Activated CD4-positive, alpha-beta T cell treated with anti-CD3 and anti-CD28 coated beads for 36 hours (primary cell): ENCODE measurements at places on chromosomes 2 and 18.

DNA sequence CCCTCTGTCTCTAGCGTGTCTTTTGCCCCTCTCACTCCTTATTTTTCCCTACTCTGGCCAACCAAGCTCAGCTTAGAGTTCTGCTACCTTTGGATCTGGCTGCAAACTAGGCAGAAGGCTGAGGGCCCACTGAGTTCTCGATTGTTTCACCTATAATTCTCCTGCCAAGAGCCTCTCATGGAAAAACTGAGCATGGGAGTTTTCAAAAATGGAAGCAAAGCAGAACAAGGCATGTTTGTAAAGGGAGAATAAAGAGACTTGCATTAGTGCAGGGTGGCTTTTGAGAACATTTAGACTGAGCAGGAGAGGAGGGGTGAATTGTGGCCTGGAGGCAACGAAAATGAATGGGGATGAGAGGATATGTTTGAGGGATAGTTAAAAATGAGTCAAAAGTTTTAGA, 45.9 kb downstream of the FSHR start:
- DNase-seq: no peak

DNA sequence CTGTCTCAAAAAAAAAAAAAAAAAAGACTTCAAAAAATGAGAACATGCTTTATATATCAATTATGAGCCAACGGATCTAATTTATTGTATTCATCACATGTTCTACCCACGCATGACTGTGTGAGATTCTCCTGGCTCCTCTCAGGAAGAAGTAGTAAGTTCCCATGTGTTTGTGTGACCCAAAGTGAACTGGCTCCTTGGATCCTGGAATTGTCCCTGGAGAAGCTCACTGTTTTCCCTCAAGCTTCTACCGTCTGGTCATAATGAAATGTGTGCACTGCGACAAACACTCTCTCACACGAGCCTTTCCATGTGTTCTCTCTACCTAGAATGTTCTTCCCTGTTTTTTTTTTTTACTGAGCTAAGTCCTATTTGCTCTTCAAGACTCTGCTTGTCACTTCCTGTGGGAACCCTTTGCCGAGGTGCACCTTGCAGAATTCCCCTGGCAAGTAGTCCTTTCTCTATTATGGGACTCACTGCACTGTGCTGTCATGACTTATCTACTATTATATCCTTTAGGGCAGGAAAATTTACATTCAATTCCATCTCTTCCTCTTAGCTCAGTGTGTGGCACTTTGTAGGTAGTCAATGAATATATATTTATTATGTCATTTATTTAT, 83.2 kb upstream of the THOC1 start:
- no peak for DNase-seq

- DNase-seq: no peak
These were observed 74.5 kb downstream of the AP1S3 start for GRCh38 chr2:223762853-223763252.

GRCh38 chr2:111945444-111946293, 47.3 kb downstream of the MERTK start:
- DNase-seq: no peak

- DNase-seq: no peak
These were observed 38.9 kb downstream of the ID2 start for GRCh38 chr2:8720741-8721140.

- DNase-seq: no peak
These were observed 42.7 kb downstream of the EPHA4 start for GRCh38 chr2:221529177-221529942.

GRCh38 chr2:133673305-133673905, 105.1 kb upstream of the NCKAP5 start:
- DNase-seq: no peak

GRCh38 chr18:35231052-35231451, 9.8 kb upstream of the ZNF397 start:
- peak; percentile 87 for DNase-seq

DNA sequence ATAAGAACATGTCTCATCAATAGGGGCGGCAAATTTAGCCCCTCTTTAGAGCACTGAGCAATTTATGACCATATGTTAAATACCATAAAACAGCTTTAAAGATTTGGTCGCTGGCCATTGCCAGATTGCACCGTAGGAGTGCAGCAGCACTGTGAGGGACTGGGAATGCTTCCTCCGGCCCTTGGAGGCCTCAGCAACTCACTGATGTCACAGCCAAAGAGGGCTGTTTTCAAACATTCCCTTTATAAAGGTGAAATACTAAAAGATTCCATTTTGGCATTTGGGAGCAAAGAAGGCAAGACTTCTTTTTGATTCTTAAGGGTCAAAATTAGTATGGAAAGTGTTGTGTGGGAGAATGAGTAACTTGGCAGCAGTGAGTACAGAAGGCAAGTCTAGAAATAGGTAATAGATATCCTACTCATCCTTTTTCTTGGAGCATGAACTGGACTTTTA, 63.7 kb downstream of the BABAM2 start:
- no peak for DNase-seq

DNA sequence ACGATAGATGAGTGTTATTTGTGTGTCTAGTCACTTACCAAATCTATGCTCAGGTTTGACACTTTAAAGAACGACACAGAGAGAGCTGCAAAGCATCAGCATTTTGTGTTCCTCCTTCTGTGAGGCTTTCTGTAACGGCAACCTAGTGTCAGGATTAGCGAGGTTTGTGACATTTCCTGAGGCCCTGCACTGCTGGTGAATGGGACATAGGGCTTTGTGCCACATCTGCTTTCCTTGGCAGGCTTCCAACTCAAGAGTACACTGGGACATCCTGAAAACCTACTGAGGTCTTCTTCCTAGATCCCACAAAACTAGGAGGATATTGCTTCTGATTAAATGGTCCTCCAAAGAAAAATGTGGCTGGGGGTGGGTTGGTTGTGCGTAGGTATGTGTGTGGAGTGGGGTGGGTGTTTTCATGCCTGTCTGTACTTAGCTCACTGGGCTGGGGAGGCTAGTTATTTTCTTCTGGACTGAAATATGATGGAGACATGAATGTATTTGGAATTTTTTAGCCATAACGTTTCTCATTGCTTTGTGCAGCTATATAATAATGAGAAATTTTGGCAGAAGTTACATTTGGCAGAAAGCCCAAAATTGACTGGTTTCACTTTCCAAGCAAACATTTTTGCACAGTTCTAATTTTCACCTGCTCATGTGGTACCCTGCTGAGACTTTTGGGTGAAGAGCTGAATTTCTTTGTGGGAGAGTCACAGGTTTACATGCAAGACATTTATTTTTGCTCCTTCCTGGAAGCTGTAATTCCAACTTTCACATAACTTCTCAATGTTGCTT, 308.4 kb downstream of the XIRP2 start:
- no peak for DNase-seq

- DNase-seq: no peak
These were observed 67.4 kb downstream of the TXNL1 start for GRCh38 chr18:56570978-56571377.

DNA sequence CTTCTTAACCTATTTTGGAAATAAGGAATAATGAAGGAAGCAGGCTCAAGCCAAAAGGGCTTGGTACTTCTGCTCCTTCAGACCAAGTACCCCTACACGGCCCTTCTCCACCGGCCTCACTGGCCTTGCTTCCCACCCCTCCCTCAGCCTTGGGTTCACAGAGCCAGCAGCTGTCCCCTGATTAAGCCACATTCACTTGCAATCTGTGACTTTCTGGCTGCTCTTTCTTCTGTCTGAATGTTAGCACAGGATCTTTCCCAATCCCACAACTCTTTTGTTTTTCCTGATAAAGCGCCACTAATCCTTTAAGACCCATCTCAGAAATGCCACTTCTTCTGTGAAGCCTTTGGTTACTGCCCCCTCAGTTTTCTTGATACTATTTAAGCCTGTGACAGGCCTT, 52.4 kb downstream of the REEP1 start:
- DNase-seq: no peak

GRCh38 chr2:69033461-69034095, 20.6 kb downstream of the ANTXR1 start:
- no peak for DNase-seq

GRCh38 chr2:47265158-47265557, 110.0 kb upstream of the STPG4 start:
- DNase-seq: no peak

GRCh38 chr2:107927034-107927534, 59.2 kb upstream of the SLC5A7 start:
- no peak for DNase-seq

- DNase-seq: no peak
These were observed 143.2 kb upstream of the ITGA6 start for GRCh38 chr2:172284209-172284608.

DNA sequence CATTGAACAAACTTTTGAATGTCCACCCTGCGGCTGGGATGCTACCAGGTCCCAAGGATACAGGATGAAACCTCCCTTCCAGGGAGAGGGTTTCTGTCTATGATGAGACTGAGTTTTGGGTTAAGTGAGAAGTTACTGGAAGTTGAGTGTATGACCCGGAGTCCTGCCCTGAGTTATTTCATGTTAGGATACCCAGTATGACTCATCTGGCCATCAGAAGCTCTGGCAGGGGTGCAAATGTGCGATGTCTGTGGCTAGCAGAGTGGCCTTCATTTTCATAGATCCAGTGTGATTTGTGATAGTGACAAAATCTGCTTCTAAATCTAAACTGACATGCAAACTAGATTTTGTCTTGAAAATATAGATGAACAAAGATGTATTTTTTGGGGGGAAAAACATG, 55.3 kb downstream of the KCTD1 start:
- no peak for DNase-seq

- no peak for DNase-seq
These were observed 301.4 kb downstream of the CDCA7 start for GRCh38 chr2:173656086-173656485.

- no peak for DNase-seq
These were observed 14.3 kb downstream of the GALNT3 start for GRCh38 chr2:165779706-165780105.

DNA sequence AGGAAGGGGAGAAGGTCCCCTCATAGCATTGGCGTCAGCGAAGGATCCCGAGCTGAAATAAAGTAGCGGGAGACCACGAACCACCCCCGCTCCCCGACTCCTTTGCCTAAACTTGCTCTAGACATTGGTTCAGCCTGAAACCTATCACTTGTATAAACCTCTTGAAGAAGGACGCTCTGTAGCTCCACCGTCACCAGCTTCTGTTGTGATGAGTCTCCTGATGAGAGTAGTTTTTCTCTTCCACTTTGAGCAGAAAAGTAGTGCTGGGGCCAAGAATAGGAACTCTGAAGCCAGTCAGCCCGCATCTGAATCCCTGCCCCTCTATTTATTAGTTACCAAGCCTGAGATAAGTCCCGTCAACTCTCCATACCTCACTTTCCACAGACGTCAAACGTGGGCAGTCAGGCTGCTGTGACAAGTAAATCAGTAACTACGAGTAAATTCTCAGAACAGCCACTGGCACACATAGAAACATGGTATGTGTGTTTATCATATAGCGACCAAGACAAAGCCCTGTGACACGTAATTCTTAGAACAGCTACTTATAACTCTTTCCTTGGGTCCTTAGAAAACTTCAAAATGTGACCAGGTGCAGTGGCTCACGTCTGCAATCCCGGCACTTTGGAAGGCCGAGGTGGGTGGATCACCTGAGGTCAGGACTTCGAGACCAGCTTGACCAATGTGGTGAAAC, 61.7 kb downstream of the CD226 start:
- DNase-seq: peak; percentile 79

- no peak for DNase-seq
These were observed 96.2 kb upstream of the ASAP2 start for GRCh38 chr2:9110346-9110884.

DNA sequence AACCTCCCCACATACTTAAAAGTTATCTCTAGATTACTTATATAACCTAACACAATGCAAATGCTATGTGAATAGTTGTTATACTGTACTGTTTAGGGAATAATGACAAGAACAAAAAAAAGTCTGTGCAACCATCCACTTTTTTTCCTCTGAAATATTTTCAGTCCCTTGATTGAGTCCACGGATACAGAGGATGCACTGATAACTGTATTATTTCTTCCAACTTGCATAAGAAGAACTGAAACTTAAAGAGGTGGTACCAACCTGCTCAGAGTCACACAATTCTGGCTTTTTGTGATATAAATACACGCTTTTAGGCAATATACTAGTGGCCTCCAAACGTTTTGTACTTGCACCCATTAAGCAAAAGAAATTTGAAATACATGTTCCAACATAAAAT, 1.4 kb downstream of the SMC6 start:
- DNase-seq: no peak

- DNase-seq: no peak
These were observed 223.1 kb downstream of the C1D start for GRCh38 chr2:67839668-67840067.

GRCh38 chr2:236684504-236685256, 115.1 kb downstream of the ACKR3 start:
- DNase-seq: no peak

- no peak for DNase-seq
These were observed 13.2 kb upstream of the OR6B3 start for GRCh38 chr2:240066489-240066888.

DNA sequence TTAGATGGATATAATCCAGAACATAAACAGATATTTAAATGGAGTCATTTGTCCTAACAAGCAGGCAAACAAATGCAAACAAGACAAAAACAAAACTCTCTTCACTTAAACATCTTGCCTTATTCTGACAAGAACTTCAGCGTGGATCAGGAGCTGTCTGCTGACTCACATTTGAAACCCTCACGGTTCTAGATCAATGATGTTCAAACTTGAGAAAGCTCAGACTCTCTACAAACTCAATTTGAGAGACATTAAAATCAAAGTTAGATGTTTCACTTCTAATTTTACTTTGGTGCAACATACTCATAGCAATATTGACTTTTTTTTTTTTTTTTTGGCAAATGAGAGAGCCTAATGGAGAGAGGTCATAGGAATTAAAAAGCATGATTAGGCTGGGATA, 362.8 kb upstream of the SLC14A2 start:
- no peak for DNase-seq

DNA sequence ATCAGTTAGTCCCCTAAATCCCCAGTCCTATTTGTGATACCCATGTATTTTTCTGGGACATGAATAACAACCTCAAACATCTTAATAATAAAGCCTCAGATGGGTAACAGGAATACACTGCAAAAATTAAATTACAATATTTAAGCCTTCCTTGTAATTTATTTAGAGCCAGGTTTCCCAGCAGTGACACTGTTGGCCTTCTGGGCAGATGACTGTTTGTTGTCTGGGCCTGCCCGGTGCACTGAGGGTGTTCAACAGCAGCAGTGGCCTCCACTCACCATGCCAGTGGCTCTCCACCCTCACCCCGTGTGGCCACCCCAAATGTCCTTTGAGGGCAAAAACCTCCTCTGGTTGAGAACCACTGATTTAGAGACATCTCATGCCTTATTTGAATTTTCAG, 270.2 kb upstream of the SIX3 start:
- DNase-seq: no peak

DNA sequence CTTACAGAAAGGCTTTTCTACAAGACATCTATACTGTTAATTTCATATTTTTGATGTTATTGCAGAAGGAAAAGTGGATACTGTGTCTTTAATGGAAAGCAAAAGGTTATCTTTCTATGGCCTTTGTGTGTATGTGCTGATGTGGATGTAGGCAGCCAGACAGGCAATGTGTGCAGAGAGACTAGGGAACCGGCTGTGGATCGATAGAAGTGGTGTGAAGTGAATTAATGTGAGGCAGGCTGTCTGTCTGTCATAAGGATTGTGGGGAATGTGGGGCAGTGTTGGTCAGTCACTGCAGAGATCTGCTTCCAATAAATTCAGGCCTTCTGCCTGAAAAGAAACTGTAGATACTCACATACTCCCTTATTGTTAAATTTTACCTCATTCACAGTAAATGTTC, 156.7 kb downstream of the WDR7 start:
- DNase-seq: no peak

GRCh38 chr2:29314816-29315571, 199.8 kb downstream of the CLIP4 start:
- peak; percentile 82 for DNase-seq

- no peak for DNase-seq
These were observed 15.2 kb downstream of the NABP1 start for GRCh38 chr2:191693166-191693565.

- no peak for DNase-seq
These were observed 278.6 kb upstream of the HS6ST1 start for GRCh38 chr2:128597121-128597762.
